Adipocyte (in vitro differentiated cells): ENCODE measurements at places on chromosomes 2 and 18.

GRCh38 chr2:28327956-28328922 is 64.4 kb upstream of the FOSL2 start:
- DNase-seq = peak; percentile 82

GRCh38 chr2:102606353-102606752 is 13.0 kb upstream of the SLC9A2 start:
- peak; percentile 15 for DNase-seq

DNA sequence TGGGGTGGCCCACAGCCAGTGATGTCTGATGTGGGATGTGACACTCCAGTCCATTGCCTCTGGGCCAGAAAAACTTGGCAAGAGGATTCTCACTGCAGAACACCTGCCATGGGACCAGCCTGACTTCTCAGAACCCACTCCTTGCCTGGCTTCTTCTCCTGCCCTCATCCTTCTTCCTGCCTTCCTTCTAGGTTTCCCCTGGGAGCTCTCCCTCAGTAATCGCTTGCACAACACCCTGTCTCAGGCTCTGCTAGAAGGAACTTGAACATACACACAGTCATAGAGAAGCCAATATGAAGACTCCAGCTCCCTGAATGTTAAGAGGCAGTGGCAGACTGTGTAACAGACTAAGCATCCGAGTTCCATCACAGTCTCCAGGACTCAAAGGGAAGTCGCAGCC is 4.3 kb upstream of the COL6A3 start:
- peak; percentile 47 for DNase-seq

DNA sequence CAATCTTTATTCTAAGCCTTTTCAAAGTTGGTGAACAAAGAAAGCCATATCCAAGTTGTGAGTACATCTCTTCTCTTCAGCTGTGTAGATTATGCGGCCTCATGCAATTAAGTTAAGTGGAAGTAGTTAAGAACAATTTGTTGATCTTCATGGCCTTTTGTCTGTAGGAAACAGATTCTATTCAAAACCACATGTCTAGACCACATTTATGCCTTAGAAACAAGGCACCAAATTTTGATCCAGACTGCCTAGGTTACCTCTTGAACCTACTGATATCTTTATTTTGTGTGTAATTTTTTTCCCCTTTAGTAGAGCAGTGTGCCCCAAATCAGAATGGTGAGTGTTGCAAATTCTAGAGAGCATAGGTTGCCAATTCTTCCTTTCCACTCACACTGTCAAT is 101.6 kb upstream of the CERS6 start:
- no peak for DNase-seq

DNA sequence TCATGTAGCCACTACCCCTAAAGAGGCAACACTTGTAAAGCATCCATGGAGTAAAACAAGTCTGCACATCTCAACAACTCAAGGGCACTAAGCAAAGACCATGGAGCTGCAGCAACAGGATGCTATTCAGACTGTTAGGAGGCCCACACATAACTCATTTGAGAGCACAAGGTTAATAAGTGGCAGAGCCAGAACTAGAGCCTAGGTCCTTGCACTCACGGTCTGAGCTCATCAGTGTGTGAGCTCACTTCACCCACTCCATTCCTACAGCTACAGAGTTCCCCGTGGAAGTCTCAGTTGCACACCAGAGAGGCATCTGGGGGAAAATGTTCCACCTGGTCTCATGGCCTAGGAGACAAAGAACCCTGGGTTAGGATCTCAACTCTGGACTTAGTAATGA is 35.0 kb downstream of the TTC32 start:
- no peak for DNase-seq
